ENCODE measurements at places on chromosomes 6 and 20.

- DNase-seq = no peak
These were observed 19.4 kb downstream of the SYNDIG1 start for GRCh38 chr20:24488800-24489175.

DNA sequence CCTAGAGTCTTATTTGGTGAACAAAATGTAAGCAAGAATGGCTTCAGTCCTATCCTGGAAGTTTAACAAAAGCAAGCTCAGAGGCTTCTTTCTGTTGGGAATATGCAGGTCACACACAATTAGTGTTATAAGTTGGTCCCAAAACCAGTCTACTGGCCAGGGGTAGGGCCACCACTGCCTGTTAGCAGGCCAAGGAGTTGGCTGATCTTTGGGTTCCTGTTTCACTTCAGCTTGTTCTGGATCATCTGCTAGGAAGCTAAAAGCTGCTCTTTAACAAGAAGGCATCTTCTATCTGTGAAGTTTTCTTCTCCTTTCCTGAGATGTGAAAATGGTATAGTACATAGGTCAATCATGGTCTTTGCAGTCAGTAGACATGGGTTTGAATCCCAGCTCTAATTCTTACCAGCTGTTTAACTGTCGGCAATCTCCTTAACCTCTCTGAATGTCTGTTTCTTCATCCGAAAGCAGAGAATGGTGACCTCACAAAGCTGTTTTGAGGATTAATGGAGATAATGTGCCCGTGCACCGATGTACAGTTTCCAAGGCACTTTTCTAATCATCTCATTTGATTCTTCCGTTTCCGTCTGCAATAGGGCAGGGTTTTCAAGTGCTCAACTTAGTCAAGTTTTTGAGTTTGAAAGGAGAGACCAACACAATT lies 271.2 kb upstream of the TAB2 start:
- DNase-seq = no peak

DNA sequence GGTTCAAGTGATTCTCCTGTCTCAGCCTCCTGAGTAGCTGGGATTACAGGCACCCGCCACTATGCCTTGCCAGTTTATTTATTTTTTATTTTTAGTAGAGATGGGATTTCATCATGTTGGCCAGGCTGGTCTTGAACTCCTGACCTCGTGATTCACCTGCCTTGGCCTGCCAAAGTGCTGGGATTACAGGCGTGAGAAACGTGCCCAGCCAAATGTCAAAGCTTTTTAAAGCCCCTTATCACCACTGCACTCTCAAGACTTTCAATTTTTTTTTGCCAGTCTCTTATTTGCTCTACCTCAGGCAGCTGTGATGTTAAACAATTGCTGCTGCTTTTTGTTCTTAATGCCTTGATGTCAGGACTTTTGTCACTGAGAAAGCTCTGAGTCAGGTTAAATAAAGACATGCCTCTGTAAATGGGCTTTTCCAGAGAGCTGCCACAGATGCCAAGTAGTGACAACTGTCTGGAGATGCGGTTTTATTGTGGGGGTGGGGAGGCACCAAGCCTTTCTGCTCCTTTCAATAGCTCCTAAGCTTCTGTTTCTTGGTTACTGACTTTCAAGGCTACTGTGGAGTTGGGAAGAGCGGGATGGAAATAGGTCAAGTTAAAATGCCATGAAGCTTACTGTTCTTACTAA lies 29.2 kb downstream of the RSPH3 start:
- no peak for DNase-seq

- DNase-seq = no peak
These were observed 113.2 kb downstream of the CEBPB start for GRCh38 chr20:50303573-50304500.

- DNase-seq = no peak
These were observed 21.2 kb downstream of the ATXN1 start for GRCh38 chr6:16740097-16740496.

GRCh38 chr6:32069460-32069859 lies 31.2 kb downstream of the CYP21A2 start:
- no peak for DNase-seq

DNA sequence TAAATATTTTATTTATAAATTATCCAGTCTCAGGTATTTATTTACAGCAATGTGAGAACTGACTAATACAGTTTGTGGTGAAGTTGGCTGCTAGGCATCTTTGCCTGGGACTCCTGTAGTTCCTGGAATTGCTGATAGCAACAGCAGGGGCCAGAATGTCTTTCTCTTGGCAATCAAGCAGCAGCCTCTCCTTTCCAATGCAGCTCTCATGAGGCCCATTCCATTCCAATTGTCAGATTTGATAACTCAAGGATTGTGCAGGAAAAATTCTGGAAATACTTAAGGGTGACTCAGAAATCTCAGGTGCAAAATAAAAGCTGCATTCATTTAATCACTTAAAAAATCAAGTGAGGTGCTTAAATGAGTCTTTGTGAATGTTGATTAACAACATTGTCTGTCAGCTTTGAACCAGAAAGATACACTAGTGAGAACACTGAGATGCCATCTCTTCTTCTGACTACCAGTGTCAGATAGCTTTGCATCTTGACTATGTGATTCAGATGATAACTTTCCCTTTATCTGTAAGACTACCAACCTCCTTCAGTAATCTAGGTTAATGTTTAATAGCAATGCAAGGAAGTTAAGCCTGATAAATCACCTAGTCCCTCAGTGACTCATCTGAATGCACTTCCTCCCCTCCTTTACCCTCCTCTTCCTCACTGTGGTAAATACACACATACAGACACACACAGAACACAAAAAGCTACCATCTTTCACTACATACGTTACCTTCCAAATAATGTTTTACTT lies 32.1 kb upstream of the COL21A1 start:
- no peak for DNase-seq

- DNase-seq = no peak
These were observed 42.9 kb downstream of the PPP1R14C start for GRCh38 chr6:150185732-150186117.

GRCh38 chr6:149330133-149330532 lies 12.6 kb downstream of the TAB2 start:
- no peak for DNase-seq

DNA sequence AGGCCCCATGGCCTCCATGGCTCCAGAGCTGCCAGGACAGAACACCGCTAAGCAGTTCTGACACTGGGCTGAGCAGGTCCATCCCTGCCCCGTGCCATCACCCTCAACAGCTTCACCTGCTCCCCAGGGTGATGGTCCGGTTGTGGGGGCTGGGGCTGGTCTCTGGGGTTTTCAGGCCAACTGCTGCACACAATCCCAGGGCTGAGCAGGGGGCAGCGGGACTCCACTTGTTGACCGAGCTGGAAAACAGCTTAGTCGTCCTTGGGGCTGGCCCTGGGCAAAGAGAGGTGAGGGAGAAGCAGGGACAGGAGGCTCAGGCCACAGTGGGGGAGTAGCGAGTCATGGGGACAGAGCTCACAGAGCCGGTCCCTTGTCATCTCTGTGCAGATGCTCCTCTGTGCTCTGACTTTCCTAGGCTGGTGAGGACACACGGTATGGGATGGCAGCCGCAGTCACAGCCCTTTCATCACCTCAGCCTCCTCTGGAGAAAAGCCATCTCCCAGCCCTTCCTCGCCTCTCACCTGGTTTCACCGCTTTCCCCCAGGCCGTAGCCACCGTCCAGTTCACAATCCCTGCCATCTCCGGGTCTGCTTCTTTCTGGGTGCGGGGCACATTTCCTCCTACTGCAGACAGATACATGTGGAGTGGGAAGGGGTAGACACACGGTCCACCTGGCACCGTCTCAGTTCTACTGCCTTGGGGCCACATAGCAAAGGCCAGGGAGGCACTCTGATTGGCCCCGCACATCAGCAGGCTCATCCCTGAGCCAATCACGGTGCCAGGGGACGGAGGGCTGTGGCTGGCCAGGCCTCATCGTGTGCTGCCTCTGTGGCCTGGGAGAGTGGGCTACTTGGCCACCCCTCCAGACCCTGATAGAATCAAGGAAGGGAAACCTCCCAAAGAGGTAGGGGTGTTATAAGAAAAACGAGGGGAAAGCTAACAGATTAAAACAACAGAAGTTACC lies 19.1 kb downstream of the MDFI start:
- DNase-seq = no peak

- no peak for DNase-seq
These were observed 24.6 kb downstream of the DST start for GRCh38 chr6:56618050-56618449.

DNA sequence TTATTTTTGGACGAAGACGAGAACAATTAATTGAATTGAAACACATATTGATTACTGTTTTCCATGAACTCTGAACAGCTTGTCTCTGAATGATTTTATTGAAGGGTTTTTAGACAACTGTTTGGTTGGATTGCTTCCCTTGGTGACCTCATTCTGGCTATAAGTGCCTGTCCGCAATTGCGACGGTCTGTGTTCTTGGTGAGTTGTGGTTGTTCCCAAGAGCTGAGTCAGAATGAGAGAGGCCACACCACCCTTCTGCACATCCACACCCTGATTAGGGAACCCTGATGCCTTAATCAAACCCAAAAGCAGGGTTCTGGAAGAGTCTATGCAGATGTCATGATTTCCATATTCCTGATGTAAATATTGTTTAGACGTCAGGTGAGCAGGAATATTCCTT lies 747.0 kb downstream of the PTPRT start:
- no peak for DNase-seq

DNA sequence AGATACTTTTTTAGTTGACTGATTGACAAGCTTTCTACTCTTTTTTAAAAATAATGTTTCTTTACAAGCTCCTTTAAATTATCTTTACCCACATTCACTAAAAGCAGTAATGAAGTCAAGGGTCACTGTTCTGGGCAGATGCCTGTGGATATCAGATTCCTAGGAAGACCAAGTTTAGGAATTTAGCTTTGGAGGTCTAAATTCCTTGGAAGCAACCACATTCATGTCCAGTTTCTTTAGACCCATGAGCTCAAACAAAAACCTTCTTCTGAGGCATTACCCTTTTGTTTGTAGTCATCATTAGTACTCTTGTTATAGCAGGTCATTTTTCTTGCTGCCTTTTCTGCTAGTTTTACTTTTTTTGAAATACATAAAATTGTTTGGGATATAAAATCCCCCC lies 462.9 kb upstream of the JAG1 start:
- DNase-seq = no peak
